ENCODE measurements at places on chromosomes 11 and 22. TPM values are rescaled to one million over a fixed set of nuclear protein-coding genes. Genes with fewer than 3 reads are reported as not detected.

DNA sequence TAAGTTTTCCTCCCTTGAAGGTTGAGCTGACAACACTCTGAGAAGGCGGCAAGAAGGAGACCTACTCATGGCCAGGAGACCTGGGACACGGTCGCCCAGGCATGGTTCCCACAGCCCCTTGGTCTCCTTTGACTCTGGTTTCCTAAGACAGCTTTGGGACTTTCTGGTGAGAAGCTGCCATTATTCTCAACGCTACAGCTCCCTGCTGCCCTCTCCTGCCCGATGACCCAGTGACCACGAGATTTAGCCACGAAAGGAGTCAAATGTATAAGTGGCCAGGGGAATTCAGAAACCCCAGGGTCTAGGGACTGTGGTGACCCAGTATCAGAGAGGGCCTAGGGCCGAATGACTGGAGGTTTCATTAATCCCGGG is 699 bp upstream of the SDF2L1 start:
- peaks cover 13% of the 10 kb centered on the region for H3K27me3 ChIP-seq
- no peak overlapping the region for H3K27ac ChIP-seq
- no peaks in the 10 kb centered on the region for H3K36me3 ChIP-seq
- peaks cover 11% of the 10 kb centered on the region for H3K4me1 ChIP-seq
- H3K4me3 ChIP-seq = peak overlapping the region; percentile 50
- DNase-seq = peak; percentile 79

DNA sequence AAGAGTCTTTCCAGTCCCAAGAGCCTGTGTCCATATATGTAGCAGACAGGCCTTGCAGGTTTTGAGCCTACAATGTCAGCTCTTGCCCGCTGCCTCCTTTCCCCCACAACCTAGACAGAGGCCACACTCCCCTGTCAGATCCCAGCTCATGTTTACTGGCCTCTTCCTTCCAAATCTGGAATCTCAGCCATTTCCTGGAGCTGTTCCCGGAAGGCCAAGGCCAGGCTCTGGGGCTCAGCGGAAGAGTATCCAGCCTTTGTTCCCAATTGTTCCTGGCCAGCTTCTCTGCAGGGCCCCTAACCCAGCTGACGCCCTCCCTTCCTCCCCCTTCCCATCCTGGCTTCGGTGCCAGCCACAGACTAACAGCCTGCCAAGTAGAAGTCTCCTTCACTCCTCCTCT is 1.0 kb upstream of the ROBO4 start:
- H3K27ac ChIP-seq = no peak overlapping the region
- H3K36me3 ChIP-seq = no peaks in the 10 kb centered on the region
- no peak overlapping the region for H3K4me3 ChIP-seq
- no peak for DNase-seq

GRCh38 chr11:14249121-14249963 is 109.6 kb downstream of the RRAS2 start:
- H3K27me3 ChIP-seq = no peaks in the 10 kb centered on the region
- peak; percentile 87 for DNase-seq
- no peak overlapping the region for H3K27ac ChIP-seq
- no peak overlapping the region for H3K4me3 ChIP-seq

DNA sequence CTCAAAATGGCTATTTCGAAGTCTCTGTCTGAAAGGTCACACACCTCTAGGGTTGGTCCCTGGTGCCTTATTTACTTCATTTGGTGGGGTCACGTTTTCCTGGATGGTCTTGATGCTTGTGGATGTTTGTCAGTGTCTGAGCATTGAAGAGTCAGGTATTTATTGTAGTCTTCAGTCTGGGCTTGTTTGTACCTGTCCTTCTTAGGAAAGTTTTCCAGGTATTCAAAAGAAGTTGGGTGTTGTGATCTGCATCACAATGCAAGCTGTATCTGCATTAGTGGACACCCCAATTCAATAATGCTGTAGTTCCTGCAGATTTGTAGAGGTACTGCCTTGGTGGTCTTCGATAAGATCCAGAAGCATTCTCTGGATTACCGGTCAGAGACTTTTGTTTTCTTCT is 63.5 kb upstream of the TP53AIP1 start:
- no peaks in the 10 kb centered on the region for H3K36me3 ChIP-seq
- DNase-seq = no peak
- no peaks in the 10 kb centered on the region for H3K27me3 ChIP-seq
- no peak overlapping the region for H3K27ac ChIP-seq
- no peak overlapping the region for H3K4me3 ChIP-seq
- H3K4me1 ChIP-seq = no peaks in the 10 kb centered on the region

- no peaks in the 10 kb centered on the region for H3K36me3 ChIP-seq
- peaks cover 15% of the 10 kb centered on the region for H3K4me1 ChIP-seq
- no peak for DNase-seq
- no peak overlapping the region for H3K4me3 ChIP-seq
- H3K27ac ChIP-seq = no peak overlapping the region
Observed at GRCh38 chr11:124922831-124923230, 3.8 kb downstream of the HEPN1 start.

DNA sequence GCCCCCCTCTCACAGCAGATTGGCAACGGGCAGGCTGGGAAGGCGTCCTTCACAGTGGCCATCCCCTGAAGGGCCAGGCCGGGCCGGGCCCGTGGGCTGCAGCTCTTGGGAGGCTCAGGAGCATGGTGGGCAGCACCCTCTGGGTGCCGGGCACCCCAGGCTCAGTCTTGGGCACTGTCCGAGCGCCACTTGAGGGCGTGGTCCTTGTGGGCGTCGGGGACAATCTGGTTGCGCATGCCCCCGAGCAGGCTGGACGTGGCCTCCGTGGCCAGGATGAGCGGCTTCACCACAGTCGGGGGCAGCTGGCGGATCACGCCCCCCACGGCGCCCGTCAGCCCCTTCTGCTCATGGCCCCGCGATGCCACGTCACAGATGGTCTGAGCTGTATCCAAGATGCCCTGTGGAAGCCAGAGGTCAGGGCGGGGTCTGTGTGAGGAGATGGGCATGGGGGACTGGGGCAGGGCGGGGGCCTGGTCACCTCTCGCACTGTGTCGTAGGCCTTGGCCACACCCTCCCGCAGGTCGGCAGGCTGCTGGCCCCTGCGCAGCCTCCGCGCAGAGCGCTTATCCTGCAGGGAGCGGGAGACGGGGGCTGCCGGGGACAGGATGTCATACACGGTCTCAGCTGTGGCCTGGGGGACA is 16.5 kb upstream of the EHD1 start:
- H3K4me3 ChIP-seq = no peak overlapping the region
- H3K4me1 ChIP-seq = no peaks in the 10 kb centered on the region
- no peak overlapping the region for H3K27ac ChIP-seq
- no peaks in the 10 kb centered on the region for H3K27me3 ChIP-seq
- no peaks in the 10 kb centered on the region for H3K36me3 ChIP-seq
- DNase-seq = no peak

- no peaks in the 10 kb centered on the region for H3K27me3 ChIP-seq
- H3K4me1 ChIP-seq = no peaks in the 10 kb centered on the region
- H3K27ac ChIP-seq = no peak overlapping the region
- no peak overlapping the region for H3K4me3 ChIP-seq
Observed at GRCh38 chr11:48683226-48683720, 194.7 kb downstream of the OR4A47 start.

GRCh38 chr11:58562375-58562800 is 13.3 kb downstream of the LPXN start:
- no peak overlapping the region for H3K27ac ChIP-seq
- H3K27me3 ChIP-seq = no peaks in the 10 kb centered on the region
- H3K4me3 ChIP-seq = no peak overlapping the region
- no peak for DNase-seq
- H3K4me1 ChIP-seq = no peaks in the 10 kb centered on the region

GRCh38 chr22:19549428-19549827 is 25.2 kb upstream of the CLDN5 start:
- no peak for DNase-seq
- H3K27me3 ChIP-seq = no peaks in the 10 kb centered on the region
- H3K36me3 ChIP-seq = no peaks in the 10 kb centered on the region
- H3K27ac ChIP-seq = no peak overlapping the region

GRCh38 chr11:1692708-1693326 is 4.2 kb upstream of the KRTAP5-6 start:
- H3K27ac ChIP-seq = no peak overlapping the region
- H3K4me1 ChIP-seq = peaks cover 5% of the 10 kb centered on the region
- H3K27me3 ChIP-seq = peaks cover 9% of the 10 kb centered on the region

GRCh38 chr11:127939000-127939399 is 648.4 kb downstream of the ETS1 start:
- peaks cover 8% of the 10 kb centered on the region for H3K4me1 ChIP-seq
- H3K36me3 ChIP-seq = no peaks in the 10 kb centered on the region
- no peak for DNase-seq

- H3K4me3 ChIP-seq = no peak overlapping the region
- no peak overlapping the region for H3K27ac ChIP-seq
- H3K36me3 ChIP-seq = no peaks in the 10 kb centered on the region
Observed at GRCh38 chr11:128701936-128702335, 8.1 kb downstream of the FLI1 start.

- H3K27me3 ChIP-seq = peaks cover 3% of the 10 kb centered on the region
- no peak overlapping the region for H3K4me3 ChIP-seq
- H3K36me3 ChIP-seq = no peaks in the 10 kb centered on the region
- no peak for DNase-seq
- no peak overlapping the region for H3K27ac ChIP-seq
Observed at GRCh38 chr22:36550701-36551495, 21.9 kb upstream of the EIF3D start.

DNA sequence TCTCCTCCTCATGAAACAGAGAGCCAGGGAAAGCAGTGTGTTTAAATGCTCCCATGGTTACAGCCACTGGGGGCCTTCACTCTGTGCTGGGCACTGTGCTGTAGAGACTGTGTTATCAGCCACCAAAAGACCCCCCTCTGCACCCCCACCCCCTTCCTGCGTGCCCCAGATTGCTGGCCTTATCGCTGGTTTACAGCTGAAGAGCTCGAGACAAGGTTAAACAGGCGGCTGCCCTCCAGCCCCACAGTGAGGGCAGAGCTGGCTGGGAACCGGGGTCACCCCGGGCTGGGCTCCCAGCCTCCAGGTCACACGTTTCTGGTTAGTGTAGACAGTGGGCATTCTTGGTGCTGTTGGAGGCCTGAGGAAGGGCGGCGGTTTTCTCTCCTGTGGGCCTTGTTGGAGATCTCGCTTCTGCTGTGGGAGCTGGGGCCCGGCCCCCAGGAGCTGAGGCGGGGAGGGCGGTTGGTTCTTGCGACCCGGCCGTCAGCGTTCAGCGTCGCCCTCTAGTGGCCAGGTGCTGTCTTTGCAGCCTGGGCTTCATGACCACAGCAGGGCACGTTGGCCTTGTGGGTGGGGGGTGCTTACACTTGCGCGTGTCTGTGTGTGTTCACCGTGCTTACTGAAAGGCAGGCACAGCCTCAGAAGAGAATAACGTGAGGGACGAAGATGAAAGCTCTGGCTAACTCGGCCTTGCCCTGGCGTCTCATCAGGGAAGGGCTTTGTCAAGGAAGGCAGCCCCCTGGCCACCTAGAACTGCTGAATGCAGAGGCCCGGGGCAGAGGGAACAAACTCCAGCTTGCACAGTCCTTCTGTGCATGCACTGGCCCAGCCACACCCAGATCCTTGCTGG is 40.8 kb downstream of the TBC1D22A start:
- no peaks in the 10 kb centered on the region for H3K36me3 ChIP-seq
- peak; percentile 68 for DNase-seq
- H3K27ac ChIP-seq = no peak overlapping the region
- H3K4me1 ChIP-seq = no peaks in the 10 kb centered on the region
- H3K4me3 ChIP-seq = no peak overlapping the region
- no peaks in the 10 kb centered on the region for H3K27me3 ChIP-seq

- no peak overlapping the region for H3K27ac ChIP-seq
- H3K4me1 ChIP-seq = peaks cover 19% of the 10 kb centered on the region
- no peaks in the 10 kb centered on the region for H3K36me3 ChIP-seq
- DNase-seq = peak; percentile 50
- H3K27me3 ChIP-seq = no peaks in the 10 kb centered on the region
Observed at GRCh38 chr22:44192098-44192815, 11.5 kb downstream of the PARVG start.

DNA sequence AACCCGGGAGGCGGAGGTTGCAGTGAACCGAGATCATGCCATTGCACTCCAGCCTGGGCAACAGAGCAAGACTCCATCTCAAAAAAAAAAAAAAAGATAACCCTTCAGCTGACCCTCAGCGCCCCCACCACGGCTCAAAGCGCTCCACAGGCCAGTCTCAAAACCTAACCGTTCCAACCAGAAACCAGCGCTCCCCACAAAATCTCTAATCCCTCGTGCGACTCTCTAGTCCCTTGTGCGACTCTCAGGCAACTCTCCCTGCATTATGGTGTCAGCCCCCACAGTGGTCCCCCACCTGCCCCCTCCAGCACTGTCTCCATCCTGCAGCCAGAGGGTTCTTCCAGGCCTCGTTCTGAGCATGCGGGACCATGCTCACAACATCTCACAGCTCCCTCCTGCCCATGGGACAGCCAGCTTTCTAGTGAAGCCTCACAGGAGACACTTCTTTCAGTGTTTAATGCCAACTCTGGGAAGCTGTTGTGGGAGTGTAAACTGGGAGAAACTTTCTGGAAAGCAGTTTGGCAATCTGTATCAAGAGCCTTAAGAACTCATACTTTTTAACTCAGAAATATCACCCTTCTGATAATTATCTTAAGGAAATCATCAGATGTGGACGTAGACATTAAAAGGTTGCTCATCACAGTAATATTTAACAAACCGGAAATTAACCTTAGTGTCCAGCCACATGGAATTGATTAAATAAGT is 4.2 kb upstream of the RASGRP2 start:
- no peak for DNase-seq
- no peak overlapping the region for H3K27ac ChIP-seq
- H3K27me3 ChIP-seq = peaks cover 42% of the 10 kb centered on the region
- no peak overlapping the region for H3K4me3 ChIP-seq
- peaks cover 3% of the 10 kb centered on the region for H3K4me1 ChIP-seq
- H3K36me3 ChIP-seq = no peaks in the 10 kb centered on the region

- no peaks in the 10 kb centered on the region for H3K27me3 ChIP-seq
- peaks cover 18% of the 10 kb centered on the region for H3K36me3 ChIP-seq
- no peak for DNase-seq
- H3K27ac ChIP-seq = peak overlapping the region; percentile 83
- H3K4me3 ChIP-seq = no peak overlapping the region
Observed at GRCh38 chr11:59197991-59198390, 14.7 kb downstream of the MPEG1 start.

- no peak for DNase-seq
- no peaks in the 10 kb centered on the region for H3K4me1 ChIP-seq
- no peaks in the 10 kb centered on the region for H3K27me3 ChIP-seq
Observed at GRCh38 chr11:28123151-28123581, 15.0 kb downstream of the METTL15 start.

DNA sequence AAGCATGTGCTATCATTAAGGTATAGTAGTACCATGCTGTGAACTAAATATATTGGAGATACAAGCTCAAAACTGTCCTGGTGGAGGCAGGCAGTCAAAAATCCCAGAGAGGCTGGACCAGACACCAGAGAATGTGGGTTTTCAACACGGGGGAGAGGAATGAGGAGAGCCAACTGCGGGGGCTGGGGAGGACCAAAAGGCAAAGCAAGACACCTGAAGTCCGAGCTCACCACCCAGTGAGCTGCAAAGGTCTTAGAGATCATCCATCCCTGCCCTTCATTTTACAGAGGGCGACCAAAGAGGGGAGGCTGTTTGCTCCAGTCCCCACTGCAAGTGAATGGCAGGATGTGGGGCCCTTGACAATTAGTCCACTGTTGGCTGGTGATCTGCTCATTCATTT is 10.0 kb downstream of the RIBC2 start:
- H3K36me3 ChIP-seq = no peaks in the 10 kb centered on the region
- DNase-seq = no peak
- H3K4me1 ChIP-seq = no peaks in the 10 kb centered on the region
- no peaks in the 10 kb centered on the region for H3K27me3 ChIP-seq
- H3K27ac ChIP-seq = no peak overlapping the region
- H3K4me3 ChIP-seq = no peak overlapping the region

The GALNT18 gene
- total RNA-seq = 4.0 TPM

The GAS2L1 gene
- 0.95 TPM for total RNA-seq

The EXT2 gene
- total RNA-seq = 89.4 TPM

The WNT11 gene
- 0.59 TPM for total RNA-seq

The PGA5 gene
- not detected for total RNA-seq

The KRTAP5-11 gene
- total RNA-seq = not detected

The FAR1 gene
- 139 TPM for total RNA-seq

The NXPE1 gene
- total RNA-seq = not detected

The GRIA4 gene
- total RNA-seq = 3.7 TPM

The MAPK8IP2 gene
- total RNA-seq = not detected

The IMMP1L gene
- total RNA-seq = 95.2 TPM

All from neural progenitor cell (in vitro differentiated cells).